CD4-positive, alpha-beta T cell treated with Interleukin-4 for 4 hours (primary cell): ENCODE measurements at places on chromosomes 16 and 17.

GRCh38 chr17:79078476-79079190 is 4.0 kb downstream of the ENGASE start:
- DNase-seq = no peak

DNA sequence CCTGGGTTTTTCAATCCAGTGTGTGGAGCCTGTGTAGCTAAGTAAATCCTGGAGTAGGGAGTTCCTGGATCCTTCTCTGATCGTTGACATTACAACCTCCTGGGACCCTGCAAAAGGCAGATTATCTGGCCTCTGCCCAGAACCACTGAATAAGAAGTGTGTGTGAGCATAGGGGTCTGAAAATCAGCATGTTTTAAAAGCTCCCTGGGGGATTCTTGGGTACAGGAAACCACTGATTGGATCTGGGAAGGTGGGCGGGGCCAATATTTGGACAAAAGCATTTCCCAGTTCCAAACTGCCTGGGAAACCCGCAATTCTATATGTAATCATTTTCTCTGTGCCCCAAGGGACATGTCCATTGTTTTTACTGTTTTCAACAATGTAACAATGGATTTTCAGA is 27.2 kb upstream of the BEAN1 start:
- no peak for DNase-seq

DNA sequence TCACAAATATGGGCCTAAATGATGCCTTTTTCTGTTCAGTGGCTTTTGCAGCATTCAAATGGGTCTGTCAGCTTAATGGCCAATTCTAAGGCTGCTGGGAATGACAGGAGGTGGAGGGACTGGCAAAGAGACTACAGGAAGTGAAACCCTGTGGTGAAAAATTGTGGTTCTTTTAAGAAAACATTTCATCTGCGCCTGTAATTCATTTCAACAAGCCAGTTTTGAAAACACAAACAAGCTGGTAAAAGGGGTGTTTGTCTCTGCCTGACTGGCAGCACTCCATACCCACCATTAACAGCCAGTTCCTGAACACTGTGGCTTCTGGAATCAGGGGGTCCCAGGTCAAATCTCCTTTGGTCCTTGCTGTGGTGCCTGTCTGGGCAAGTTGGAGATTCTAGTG is 3.6 kb upstream of the KDM8 start:
- DNase-seq = peak; percentile 64

GRCh38 chr17:30372755-30373154 is 6.0 kb upstream of the CPD start:
- DNase-seq = no peak

- DNase-seq = no peak
Observed at GRCh38 chr17:32962320-32962711, 29.3 kb upstream of the SPACA3 start.

GRCh38 chr17:20053361-20053964 is 44.3 kb downstream of the SPECC1 start:
- no peak for DNase-seq

GRCh38 chr17:55451203-55451641 is 29.6 kb upstream of the MMD start:
- no peak for DNase-seq

DNA sequence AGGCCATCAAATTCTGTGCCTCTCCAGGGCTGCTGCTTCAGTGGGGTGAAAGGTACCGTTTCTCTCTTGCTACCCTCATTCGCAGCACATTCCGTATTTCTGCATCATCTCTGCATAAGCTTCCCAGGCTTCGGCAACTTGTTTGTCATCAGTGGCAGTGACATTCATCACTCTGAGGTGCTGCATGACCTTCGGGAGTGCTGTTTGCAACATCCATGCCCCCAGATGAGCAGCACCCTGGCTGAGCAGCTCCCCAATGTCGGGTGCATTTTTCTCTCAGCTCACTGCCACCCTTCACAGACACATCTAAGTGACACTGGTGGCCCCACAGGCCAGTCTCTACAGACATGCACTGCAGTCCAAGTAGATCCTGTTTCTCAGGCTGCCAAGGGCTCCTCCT is 3.8 kb downstream of the CREBBP start:
- DNase-seq = no peak

- DNase-seq = no peak
Observed at GRCh38 chr16:72657791-72658190, 390.1 kb downstream of the ZFHX3 start.

DNA sequence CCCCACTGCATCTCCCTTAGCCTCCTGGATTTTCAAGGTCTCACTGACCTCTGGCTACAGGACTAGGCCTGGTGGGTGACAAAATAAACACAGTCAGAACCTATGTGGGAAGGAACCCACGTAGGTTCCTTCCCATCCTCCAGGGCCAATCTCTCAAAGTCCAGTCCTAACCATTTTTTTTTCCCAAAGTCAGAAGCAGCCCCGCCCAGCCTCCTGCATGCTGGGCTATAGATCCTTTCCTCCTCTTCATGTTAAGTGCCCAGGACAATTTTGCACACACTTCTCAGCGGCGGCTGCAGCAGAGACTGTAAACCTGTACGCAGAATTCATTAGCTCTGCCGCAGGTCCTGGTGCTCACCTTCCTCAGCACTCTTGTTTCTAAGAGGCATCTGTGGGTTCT is 285.8 kb downstream of the NPIPA8 start:
- DNase-seq = no peak

GRCh38 chr16:86298758-86299134 is 211.6 kb upstream of the FOXF1 start:
- DNase-seq = no peak

DNA sequence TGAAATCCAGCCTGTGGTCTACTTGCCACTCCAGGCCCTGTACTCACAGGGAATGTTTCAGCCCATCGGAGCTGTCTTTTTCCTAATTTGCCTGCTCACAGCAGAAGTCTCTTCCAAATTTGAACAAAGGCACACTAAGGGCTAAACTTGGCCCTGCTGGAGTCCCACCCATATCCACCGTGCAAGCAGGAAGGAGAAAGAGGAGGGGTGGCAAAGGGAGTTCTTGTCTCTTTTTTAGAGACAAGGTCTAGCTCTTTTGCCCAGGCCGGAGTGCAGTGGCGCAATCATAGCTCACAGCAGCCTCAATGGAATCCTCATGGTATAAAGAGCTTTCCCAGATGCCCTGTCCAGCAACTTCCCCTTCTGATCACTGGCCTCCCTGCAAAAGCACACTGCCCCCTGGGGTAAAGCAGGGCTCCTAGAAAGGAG is 2.7 kb upstream of the PRM1 start:
- no peak for DNase-seq

- DNase-seq = no peak
Observed at GRCh38 chr17:5047446-5047845, 12.2 kb upstream of the SLC52A1 start.

DNA sequence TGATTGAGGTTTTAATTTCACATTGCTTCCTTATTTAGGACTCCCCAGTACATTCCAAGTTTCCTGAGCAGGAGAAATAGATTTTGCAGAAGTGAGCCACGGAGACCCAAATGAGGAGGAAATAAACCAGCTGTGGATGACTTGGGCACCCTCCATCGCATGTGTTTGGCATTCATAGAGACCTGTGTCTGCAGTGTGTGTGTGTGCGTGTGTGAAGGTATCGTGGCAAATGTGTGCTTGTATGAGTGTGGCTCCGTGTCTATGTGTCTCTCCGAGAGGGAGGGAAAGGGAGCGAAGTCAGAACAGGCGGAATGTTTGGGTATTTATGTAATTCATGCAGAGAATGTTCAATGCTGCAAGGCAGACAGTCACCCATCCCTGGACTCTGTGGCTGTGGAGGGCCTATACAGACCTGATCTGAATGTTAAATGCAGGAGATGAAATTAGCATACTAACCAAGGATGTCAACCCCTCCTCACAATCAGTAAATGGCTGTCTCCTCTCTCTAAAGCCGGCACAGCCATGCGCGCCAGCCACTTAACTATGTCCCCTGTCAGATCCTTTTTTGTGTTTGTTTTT is 186.0 kb upstream of the ZFHX3 start:
- no peak for DNase-seq

GRCh38 chr17:57354673-57355072 is 98.3 kb downstream of the MSI2 start:
- DNase-seq = no peak

- DNase-seq = no peak
Observed at GRCh38 chr16:15790458-15790857, 66.4 kb downstream of the MYH11 start.

GRCh38 chr16:1033128-1033679 is 39.3 kb upstream of the SSTR5 start:
- DNase-seq = no peak

GRCh38 chr16:89378947-89379771 is 111.2 kb downstream of the ANKRD11 start:
- no peak for DNase-seq

DNA sequence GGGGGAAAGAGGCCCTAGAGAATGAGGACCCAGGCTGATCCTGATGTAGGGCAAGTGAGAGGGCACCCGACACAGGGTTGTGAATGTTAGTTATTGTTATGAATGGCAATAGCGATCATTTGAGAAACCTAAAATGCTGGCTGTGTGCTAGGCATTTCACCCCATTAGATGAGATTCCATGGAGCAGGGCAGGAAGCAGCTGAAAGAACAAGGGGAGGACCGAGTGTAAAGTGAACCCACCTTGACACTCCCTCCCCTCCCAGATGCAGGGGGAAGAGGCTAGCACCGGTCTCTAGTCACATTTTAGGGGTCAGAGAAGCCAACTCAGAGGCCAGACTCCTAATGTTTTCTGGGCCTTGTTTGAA is 553 bp upstream of the CORO6 start:
- no peak for DNase-seq

DNA sequence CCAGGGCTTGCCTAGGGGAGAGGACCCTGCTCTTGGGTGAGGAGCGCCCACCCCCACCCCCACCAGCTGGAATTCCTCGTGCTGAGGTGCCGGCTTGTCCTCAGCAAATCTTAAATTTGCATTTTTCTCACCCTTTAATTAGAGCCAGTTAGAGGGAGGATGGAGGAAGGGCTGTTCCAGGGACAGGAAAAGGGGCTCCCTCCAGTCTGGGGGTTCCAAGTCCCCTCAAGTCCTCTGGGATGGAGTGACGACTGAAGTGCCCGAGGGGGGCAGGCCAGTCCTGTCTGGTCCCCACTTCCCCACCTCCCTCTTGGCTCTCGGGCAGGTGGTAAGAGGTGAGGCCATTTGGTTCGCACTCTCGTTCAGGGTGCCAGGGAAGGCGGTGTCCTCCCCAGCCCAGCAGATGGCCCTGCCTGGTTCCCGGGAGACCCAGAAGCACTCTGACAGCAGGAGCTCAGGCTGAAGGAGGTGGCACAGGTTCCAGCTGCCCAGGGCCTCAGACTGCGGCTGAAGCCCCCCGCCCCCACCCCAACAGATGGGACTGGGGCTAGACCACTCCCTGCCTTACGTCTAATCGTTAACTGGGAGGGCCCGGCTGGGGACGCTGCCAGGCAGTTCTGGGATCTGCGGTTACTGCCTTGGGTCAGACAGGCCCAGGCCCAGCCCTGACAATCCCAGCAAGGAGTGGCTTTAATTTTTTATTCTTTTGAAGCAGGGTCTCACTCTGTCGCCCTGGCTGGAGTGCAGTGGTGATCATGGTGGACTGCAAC is 2.2 kb downstream of the RAB26 start:
- DNase-seq = no peak

DNA sequence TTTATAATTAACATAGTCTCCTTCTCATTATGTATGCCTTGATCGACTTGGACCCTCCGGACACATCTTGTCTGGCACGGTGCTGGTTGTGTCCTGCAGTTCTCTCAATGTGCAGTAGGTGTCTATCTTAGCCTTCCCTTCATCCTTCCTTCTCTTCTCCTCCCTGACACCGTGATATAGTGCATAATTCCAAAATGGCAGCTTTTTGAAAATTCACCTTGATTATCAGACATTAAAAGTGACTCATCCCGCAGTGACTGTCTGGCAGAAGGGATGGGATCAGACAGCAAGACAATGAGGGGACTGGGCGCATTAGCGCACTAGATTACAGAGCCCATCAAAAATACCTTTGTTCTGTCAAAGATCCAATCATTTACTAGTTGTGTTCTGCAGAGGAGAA is 70.0 kb upstream of the PMFBP1 start:
- no peak for DNase-seq

- DNase-seq = no peak
Observed at GRCh38 chr17:49516180-49516579, 21.1 kb downstream of the NGFR start.

- no peak for DNase-seq
Observed at GRCh38 chr16:84048871-84049270, 6.3 kb upstream of the SLC38A8 start.

GRCh38 chr17:10803830-10804475 is at the start of gene TMEM238L:
Gene TMEM238L, minus strand, starts transcription at chr17:10804099. Its CDS starts 136 bp downstream, at chr17:10803963.
- DNase-seq = no peak

DNA sequence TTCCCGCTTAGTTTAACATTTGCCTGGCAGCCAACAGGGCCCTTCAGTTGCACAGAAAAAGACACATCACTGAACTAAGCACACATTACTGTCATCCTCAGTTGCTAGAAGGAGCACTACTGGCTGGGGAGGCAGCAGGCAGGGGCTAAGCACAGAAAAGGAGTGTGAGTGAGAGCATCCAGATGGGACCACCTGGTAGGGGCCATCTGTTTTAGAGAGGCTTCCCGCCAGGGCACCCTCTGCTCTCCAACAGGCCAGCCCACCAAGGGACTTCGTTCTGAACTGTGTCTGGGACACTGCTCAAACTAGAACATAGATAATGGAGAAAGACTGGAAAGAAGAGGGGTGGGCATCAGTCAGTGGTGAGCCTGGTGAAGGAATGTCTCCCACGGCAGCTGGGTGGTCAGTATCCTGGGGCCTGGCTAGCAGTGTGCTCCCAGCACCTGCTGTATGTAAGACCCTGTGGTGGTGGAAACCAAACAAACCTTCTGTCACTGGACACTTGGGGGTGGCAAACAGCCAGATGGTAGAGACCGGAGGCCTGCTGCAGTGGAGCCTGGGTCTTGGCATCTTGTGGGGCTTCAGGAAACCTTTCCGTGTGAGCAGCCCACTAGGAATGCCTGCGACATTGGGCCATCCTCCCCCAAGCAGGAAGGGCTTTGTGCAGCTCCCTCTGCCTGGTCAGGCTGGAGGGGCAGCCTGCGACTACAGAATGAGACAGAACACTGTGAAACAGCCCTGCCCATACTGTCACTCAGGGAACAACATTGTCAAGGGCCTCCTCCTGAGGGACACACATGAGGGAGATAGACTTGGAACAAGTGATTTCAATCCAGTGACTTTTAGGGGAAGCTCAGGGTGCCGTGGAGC is 12.8 kb upstream of the RANGRF start:
- DNase-seq = no peak

DNA sequence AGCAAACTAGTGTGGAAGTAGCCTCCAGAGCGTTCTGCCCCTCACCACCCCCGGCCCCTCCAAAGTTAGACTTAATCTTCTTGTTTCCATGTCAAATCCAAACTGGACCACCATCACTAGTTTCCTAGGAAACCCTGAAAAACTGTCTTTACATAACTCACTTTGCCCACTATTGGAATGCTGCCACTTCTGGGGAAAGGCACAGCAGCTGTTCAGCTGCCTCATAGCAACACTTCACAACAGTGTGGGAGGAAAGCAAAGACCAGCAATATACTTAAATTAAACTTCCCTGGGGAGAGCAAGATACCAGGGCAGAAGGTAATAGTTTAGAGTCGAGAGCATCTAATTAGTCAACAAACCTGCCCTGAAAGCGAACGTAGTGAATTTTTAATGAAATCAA is 452.2 kb downstream of the KCNJ2 start:
- no peak for DNase-seq

- no peak for DNase-seq
Observed at GRCh38 chr17:71168053-71168741, 952.6 kb upstream of the SOX9 start.
